ENCODE measurements at places on chromosomes 11 and 22.

DNA sequence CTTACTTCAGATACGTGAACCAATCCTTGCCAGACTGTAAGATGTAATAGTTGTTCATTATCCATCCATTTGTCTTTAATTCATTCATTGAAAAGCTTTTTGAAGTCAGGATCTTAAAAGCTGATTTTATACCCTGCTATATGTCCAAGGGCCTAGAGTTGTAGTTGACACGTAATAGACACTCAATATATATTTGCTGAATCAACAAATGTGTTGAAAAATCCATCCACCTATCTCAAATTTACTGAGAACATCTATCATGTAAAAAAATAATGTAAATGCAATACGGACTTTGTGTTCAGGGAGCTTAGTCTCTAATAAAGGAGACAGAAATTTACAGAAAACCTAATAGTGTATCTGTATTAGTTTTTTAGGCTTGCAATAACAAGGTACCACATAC, 521.0 kb downstream of the METTL15 start:
- DNase-seq, result no peak

DNA sequence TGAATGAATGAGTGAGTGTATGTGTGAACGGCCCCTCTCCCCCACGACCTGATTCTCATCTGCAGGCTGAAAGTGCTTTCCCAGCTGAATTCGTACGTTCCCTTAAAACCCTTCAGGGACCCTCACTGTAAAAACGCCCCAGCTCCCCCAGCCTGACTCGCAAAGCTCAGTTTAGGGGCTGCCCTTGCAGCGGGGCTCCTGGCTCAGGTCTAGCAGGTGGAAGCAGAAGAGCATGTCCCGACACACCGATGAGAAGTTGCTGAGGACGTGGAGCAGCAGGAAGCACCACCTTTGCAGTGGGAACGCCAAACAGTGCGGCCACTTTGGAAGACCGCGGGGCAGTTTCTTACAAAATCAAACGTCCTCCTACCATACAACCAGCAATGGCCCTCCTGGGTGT, 3.6 kb upstream of the MRPL23 start:
- no peak for DNase-seq

GRCh38 chr22:34966980-34967565, 98.9 kb upstream of the ISX start:
- no peak for DNase-seq

- no peak for DNase-seq
Measured at GRCh38 chr11:21278840-21279239, 609.5 kb downstream of the NELL1 start.

- no peak for DNase-seq
Measured at GRCh38 chr11:103609117-103610066, 427.0 kb upstream of the DDI1 start.

- peak; percentile 31 for DNase-seq
Measured at GRCh38 chr22:17974703-17975372, 49.5 kb downstream of the MICAL3 start.

- no peak for DNase-seq
Measured at GRCh38 chr11:72354356-72355115, 79.8 kb downstream of the CLPB start.

- DNase-seq, result no peak
Measured at GRCh38 chr11:90218606-90219005, 4.2 kb downstream of the CHORDC1 start.

- no peak for DNase-seq
Measured at GRCh38 chr11:129427376-129427775, 51.7 kb downstream of the BARX2 start.

GRCh38 chr22:46902436-46902835, 140.0 kb downstream of the TBC1D22A start:
- DNase-seq, result no peak

GRCh38 chr11:75498556-75499255, 27.0 kb downstream of the GDPD5 start:
- no peak for DNase-seq

DNA sequence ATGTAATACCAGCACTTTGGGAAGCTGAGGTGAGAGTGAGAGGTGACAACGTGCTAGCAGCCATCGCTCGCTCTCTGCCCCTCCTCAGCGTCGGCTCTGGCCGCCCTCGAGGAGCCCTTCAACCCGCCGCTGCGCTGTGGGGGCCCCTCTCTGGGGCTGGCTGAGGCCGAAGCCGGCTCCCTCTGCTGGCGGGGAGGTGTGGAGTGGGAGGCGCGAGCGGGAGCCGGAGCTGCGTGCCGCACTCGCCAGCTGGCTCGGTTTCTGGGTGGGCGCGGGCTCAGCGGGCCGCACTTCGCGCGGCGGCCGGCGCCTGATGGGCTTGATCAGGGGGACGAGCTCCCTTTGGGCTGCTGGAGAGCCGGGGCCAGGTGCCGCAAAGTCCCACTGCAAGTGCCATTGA, 98.9 kb upstream of the UBASH3B start:
- DNase-seq, result no peak

GRCh38 chr11:30919389-30920152, 333.4 kb upstream of the MPPED2 start:
- DNase-seq, result no peak

DNA sequence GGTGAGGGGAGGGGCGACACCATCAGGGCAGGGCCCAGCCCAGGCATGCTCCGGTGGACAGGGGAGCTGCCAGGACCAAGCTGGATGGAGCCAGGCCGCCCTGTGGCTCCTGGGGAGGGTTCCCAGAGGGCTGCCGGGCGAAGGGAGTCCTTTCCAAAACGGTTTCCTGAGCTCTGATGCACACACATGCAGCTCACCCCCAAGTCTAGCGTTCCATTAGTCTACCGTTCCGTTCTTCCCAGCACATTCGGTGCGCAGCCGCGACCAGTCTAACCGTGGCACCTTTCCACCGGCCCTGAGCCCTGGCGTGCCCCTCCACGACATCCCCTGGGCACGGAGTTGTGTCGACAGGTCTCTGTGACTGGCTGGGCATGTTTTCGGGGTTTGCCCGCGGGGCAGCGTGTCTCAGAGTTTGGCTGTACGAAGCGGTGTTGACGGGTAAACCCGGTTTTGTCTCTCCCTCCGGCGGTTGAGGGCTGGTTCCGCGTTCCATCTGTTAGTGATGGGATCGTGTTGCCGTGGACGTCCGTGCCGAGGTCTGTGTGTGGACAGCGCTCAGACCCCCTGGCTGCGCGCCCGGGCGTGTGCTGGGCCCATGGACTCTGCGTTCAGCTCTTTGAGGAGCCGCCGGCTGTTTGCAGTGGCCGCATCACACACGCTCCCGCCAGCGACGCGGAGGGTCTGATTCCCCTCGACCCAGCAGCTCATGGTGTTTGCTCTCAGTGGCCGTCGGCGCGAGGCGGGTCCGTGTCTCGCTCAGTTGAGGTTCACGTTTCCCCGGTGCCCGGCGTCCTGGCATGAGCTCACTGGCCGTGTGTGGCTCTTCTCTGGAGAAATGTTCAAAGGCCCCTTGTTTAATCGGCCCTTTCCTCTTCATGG, 121.2 kb downstream of the IGLL1 start:
- DNase-seq, result no peak

GRCh38 chr22:33841281-33842005, 78.8 kb downstream of the LARGE1 start:
- DNase-seq, result no peak

DNA sequence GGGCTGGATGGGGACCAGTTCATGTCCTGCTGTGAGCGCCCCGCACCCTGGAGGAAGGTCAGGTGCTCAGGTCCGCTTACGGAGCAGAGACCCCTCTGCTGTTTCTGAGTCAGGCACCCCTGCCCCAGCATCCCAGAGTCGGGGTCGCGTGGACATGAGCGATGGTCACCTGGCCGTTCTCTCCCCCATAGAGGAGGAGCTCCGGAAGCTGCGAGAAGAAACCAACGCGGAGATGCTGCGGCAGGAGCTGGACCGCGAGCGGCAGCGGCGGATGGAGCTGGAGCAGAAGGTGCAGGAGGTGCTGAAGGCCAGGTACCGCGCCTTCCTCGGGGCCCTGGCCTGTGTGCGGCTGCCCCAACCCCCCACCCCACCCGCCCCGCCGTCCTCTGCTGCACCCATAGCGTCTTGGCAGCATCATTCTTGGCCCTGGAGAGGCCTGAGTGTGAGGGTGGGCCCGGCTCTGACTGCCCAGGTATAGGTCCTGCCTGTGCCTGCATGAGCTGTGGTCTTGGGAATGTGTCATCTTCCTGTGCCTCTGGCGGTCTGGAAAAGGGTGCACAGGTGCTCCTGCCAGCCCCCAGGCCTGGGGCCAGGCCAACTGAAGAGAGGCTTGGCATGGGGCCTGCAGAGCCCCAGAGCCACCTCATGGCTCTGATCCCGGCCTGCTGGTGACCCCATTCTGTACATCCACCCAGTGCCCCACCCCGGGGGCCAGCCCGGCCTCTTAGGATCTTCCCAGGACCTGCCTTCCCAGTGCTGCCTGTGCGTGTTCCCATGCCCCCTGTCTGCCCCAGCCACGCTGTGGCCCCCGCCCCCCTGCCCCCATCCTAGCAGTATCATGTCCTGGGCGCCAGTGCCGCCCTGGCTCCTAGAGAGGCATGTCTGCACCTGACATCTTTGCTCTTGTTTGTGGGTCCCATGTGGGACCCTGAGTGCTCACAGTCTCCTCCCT, 38.1 kb downstream of the GRAMD4 start:
- no peak for DNase-seq

GRCh38 chr11:71333473-71333872, 81.1 kb upstream of the SHANK2 start:
- DNase-seq, result no peak

All from GM12864 (cell line).